ENCODE measurements at places on chromosomes 11 and 22. TPM values are rescaled to one million over a fixed set of nuclear protein-coding genes. Genes with fewer than 3 reads are reported as not detected.

DNA sequence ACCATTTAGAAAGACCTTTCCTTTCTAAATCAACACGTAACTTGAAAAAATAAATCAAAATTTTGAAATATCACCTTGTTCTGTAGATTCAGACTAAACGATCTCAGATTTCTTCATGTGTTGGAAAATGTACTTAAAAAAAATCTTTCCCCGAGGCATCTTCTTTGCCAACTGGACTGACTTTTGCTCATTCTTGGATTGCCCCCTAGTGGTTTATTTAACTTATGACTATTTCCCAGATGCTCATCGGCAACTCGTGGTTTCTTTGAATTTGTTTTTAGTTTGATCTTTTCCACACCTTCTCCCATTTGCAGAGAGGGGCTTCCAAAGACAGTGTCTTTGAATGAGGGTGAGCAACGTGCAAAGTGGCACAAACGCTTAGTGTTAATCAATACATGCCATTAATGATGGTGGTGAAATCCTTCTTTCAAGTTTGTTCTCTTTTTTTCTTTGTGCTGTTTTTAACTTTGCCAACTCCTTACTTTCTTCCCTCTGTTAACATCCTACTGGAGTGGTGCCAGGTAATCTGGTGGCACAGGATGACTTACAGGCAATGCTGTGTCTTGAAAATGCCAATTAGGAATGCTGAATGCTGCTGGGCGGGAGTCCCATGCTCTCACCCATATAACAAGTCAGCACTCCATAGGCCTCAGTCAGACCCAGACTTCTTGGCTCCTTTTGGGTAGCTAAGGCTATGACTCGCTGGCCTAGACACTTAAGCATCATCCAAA, 18.3 kb downstream of the PRSS23 start:
- no peak for DNase-seq

DNA sequence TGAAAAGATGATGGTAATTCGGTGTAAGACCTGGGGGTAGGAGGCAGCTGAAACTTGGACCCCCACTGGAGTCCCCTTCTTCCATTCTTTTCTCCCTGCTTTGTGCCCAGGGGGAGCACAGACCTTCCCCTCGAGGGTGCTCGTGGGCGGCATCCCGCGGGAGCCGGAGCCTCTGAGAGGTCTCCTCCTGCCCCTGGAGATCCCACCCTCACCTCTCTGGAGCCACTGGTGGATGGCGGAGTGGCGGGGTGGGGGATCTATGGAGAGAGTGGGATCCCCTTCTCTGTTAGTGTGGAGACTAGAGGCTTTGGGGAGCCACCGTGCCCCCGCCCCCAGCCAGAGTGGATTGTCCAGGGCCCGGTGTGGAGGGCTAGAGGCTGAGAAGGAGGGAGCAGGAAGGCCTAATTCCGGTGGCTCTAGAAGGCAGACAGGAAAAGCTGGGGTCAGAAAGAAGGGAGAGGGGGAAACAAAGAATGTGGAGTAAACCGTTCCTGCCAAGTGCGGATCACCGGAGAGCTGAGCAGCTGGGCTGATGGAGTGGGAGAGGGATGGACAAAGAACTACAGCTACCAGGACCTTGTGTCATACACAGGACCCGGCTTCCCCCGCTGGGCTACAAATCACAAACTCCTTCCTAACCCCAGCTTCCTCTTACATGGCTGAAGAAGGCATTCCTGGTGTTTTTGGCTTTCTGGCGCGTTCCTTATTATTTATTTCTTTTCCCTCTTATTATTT, 41.9 kb downstream of the KCNJ1 start:
- DNase-seq: no peak

- DNase-seq: no peak
These were observed 4.2 kb downstream of the IL17REL start for GRCh38 chr22:50008151-50009040.

OR8D4 gene
- total RNA-seq: not detected

OR8D1 gene
- total RNA-seq: not detected

DNA sequence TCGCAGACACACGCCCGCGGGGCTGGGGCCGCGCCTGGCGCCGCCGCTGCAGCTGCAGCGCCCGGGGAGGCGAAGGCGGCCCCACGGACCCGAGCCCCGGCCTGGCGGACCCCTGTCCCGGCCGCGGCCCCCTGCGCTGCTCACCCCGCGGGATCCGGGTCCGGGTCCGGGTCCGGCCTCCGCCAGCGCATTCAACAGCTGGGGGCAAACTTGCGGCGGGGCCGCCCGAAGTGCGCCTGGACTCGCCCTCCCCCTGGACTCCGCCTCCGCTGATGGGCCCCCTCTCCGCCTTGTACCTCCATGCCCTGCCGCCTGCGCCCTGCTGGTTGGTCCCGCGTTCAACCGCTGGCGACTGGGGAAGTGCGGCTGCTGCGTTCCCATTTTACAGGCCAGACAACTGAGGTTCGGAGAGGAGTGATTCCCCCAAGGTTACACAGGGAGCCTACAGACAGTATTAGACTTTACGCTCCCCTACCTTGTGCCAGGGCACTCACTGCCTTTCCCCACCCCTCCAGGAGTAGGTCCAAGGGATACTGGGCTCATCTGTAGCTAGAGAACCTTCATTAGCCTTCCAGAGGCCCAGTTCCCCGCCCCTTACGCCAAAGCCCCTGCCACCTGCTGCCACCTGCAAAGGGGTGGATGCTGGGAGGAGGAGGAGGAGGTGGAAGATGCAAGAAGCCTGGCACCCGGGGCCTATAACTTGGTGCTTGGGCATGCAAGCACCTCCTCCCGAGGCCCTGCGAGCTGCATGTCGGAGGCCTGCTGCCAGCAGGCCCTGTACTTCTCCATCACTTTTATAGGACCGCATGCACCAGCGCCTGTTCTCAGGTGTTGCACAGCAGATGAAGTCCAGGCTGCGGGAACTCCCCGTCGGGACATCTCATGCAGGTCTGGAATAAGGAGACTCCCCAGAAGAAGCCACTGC, 694 bp upstream of the ELFN2 start:
- no peak for DNase-seq

DNA sequence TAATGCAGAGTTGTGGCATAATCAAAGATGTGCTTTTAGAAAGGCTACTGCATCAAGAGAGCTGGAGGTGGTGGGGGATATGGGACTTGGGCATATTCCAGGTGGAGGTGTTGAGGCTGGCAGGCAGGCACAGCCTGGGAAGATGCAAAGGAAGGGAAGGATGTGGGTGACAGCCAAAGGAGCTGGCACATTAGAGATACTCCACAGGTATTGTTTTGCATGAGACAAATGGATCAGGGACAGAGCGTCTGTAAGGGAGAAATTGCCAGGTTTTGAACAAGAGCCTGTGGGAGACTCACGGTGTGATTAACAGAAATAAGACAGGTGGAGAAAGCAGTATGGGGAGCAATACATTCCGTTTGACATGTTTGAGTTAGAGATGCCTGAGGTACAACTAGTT, 263.7 kb downstream of the NELL1 start:
- no peak for DNase-seq

DNA sequence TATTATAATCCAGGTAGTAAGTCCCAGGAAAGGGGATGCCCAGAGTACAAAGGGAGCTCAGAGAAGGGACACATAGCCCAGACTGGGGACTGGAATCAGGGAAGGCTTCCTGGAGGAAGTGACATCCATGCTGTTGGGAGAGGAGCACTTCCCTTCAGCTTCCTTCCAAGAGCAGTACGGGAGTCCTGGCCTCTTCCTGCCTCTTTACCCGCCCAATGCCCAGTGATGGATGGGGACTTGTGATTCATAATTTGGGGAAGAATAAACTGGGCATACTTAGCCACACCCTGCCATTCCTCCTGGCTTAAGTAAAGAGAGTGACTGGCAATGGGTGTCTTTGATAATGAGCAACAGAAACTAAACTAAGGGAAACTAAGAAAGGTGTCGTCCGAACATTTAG, 11.5 kb downstream of the C11orf91 start:
- no peak for DNase-seq

OR6A2 gene
- total RNA-seq: not detected

DNA sequence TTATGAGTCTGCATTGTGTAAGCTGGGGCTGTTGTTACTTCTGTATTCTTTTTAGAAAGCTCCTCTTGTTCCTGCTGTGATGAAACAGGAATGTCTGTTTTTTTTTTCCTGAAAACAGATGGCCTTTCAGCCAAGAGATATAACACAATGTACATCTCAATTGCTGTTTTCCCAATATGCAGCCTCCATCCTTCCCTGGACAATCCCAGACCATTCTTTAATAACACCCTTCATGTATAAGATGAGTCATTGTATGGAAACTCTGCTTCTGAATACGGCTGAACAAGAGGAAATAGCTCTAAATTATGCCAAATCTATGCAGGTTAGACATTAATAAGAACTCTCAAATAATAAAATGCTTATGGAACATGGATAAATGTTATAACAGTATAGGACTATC, 60.2 kb upstream of the LRRC4C start:
- DNase-seq: no peak

DNA sequence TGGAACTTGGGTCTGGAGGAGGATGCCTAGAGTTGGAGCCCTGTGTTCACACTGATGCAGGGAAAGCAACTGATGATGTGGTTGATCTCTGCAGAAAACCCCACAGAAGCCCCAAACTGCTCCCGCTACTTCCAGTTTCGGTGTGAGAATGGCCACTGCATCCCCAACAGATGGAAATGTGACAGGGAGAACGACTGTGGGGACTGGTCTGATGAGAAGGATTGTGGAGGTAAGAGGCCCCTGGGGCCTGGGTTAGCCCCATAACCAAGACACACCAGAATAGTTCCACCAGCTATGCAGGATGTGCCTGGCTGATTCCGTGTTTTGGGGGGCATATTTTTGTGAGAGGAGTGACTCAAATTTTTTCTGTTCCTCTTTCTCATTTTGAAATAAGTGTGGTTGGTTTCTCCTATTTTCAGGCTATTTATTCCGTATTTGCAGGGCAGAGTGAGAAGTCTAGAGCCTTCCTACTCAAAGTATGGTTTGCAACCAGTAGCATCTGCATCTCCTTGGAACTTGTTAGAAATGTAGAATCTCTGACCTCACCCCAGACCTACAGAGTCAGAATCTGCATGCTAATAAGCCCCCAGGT, 137.3 kb upstream of the SORL1-AS1 start:
- DNase-seq: no peak

PHOX2A gene
- total RNA-seq: not detected

- no peak for DNase-seq
These were observed 1045.8 kb upstream of the TENM4 start for GRCh38 chr11:80486678-80487077.

- no peak for DNase-seq
These were observed 330.2 kb upstream of the B3GAT1 start for GRCh38 chr11:134742224-134742612.
